Cardiac septum (tissue), 1 donor: ENCODE measurements at places on chromosomes 11 and 22. TPM values are rescaled to one million over a fixed set of nuclear protein-coding genes. Genes with fewer than 3 reads are reported as not detected.

Gene ABTB2
- total RNA-seq: 27.9 TPM

Gene LTBP3
- total RNA-seq: 148 TPM

Gene CYB5R2
- 1.7 TPM for total RNA-seq

Gene MMP7
- not detected for total RNA-seq

Gene TRIM5
- total RNA-seq: 6.4 TPM

Gene RAB30
- 21.0 TPM for total RNA-seq

Gene SPI1
- total RNA-seq: 12.0 TPM

Gene LRRC32
- total RNA-seq: 33.5 TPM

Gene MFNG
- total RNA-seq: 5.3 TPM

Gene KRTAP5-1
- not detected for total RNA-seq

Gene KIF18A
- total RNA-seq: 0.27 TPM

Gene CATSPERZ
- not detected for total RNA-seq

Gene AQP11
- 0.54 TPM for total RNA-seq

Gene ZNF70
- 3.0 TPM for total RNA-seq

Gene KIAA1671
- 12.3 TPM for total RNA-seq

Gene OR5M11
- total RNA-seq: not detected

Gene KRTAP5-11
- total RNA-seq: not detected

Gene APLNR
- 16.6 TPM for total RNA-seq

Gene MMP27
- not detected for total RNA-seq

Gene TMEM151A
- total RNA-seq: 0.24 TPM

Gene TRIOBP
- total RNA-seq: 115 TPM

Gene GATD1
- 38.7 TPM for total RNA-seq

Gene PATE2
- total RNA-seq: not detected

Gene TMEM191C
- 1.7 TPM for total RNA-seq

Gene AGBL2
- total RNA-seq: 1.2 TPM

Gene SMTNL1
- not detected for total RNA-seq

Gene ART1
- 1.3 TPM for total RNA-seq

Gene OR51M1
- total RNA-seq: not detected

Gene CNGA4
- total RNA-seq: not detected

Gene NCF4
- total RNA-seq: 6.1 TPM

Gene DDT
- 128 TPM for total RNA-seq

Gene CCDC89
- 0.54 TPM for total RNA-seq

Gene RAB39A
- total RNA-seq: 0.54 TPM

Gene GNAZ
- 2.2 TPM for total RNA-seq

Gene OR52E8
- not detected for total RNA-seq

Gene P2RX6
- 5.4 TPM for total RNA-seq

Gene ISX
- total RNA-seq: not detected

Gene GRAP2
- total RNA-seq: 1.2 TPM

Gene MRGPRE
- 0.38 TPM for total RNA-seq

Gene MGAT3
- total RNA-seq: 24.1 TPM

Gene SERPIND1
- 0.13 TPM for total RNA-seq

Gene CCS
- 21.9 TPM for total RNA-seq

Gene ANO5
- 58.4 TPM for total RNA-seq

Gene PHLDA2
- 2.1 TPM for total RNA-seq

Gene OVCH2
- not detected for total RNA-seq

Gene AIFM3
- 0.54 TPM for total RNA-seq

Gene HEPHL1
- total RNA-seq: not detected

Gene RASL10A
- total RNA-seq: 1.3 TPM

Gene CHST1
- total RNA-seq: 2.6 TPM

Gene TSPAN32
- total RNA-seq: 26.2 TPM

Gene TOLLIP
- total RNA-seq: 46.9 TPM
